NCI-H446 treated with DMSO at 0.1 percent for 48 hours (cell line): ENCODE measurements at places on chromosomes 6 and 20.
A peak's percentile ranks its signal among the peaks of the same experiment; 100 is the strongest.

DNA sequence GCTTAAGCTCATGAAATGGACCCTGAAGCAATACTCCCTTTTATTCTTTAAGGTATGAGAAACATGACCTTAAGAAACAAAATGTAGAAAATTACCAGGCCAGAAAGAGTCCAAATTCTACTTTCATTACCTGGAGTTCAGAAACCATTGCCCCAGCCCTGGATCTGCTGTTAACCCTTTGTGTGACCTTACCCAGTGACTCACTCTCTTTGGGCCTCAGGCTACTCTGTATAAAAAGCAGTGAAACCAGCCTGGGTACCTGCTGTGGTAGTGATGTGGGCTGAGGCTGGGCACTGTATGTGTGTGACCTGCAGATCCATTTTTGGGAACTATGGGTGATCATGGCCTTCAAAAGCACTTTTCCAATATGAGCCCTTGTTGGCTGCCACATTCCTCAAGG, 47.2 kb downstream of the SLC9A8 start:
- no peak for DNase-seq

- DNase-seq, result no peak
Observed at GRCh38 chr20:46228670-46229069, 79.6 kb downstream of the CDH22 start.

- DNase-seq, result no peak
Observed at GRCh38 chr6:38078671-38079070, 259.1 kb downstream of the ZFAND3 start.

DNA sequence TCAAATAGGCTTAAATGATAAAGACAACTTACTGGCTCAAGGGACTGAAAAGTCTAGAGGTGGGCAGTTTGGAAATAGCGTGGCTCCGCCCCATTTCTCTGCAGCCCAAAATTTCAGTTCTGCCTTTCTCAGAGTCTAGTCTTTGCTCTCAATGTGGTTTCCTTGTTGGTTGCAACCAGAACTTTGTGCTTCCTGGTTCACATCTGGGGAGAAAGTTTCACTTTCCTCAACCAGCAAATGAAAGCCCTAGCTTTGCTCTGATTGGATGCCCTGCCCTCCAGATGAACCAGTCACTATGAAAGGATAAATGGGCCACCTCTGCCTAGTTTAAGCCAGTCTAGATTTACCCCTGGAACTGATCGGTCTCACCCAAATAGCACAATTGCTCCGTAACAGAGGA, 14.9 kb downstream of the SYCP2L start:
- DNase-seq, result no peak

DNA sequence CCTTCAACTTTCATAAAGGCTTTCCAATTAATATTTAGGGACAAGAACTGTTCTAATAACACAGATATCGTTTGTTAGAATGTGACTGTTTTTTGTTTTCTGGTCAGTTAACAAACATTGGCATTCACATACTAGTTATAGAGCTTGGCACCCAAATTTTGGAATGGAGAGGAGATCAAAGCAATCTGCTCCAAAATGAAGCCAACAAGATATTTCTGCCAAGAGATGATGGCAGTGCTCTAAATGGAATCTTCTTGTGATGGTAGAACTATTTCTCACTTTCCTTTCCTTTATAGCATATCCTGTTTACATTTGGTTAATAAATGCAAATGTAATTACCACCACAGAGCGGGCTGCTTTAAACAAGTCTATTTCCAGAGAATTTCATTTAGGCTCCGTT, 208.3 kb upstream of the RIMS1 start:
- DNase-seq, result peak; percentile 68

- DNase-seq, result no peak
Observed at GRCh38 chr6:139534472-139535115, 160.1 kb upstream of the CITED2 start.

GRCh38 chr6:15588971-15589634, 73.7 kb downstream of the DTNBP1 start:
- DNase-seq, result no peak

DNA sequence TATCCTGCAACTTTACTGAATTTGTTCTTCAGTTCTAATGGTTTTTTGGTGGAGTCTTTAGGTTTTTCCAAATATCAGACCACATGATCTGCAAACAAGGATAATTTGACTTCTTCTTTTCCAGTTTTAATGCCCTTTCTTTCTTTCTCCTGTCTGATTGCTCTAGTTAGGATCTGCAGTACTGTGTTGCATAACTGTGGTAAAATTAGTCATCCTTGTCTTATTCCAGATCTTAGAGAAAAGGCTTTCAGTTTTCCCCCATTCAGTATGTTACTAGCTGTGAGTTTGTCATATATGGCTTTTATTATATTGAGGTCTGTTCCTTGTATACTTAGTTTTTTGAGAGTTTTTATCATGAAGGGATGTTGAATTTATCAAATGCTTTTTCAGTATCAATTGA, 4.3 kb downstream of the MICA start:
- no peak for DNase-seq

DNA sequence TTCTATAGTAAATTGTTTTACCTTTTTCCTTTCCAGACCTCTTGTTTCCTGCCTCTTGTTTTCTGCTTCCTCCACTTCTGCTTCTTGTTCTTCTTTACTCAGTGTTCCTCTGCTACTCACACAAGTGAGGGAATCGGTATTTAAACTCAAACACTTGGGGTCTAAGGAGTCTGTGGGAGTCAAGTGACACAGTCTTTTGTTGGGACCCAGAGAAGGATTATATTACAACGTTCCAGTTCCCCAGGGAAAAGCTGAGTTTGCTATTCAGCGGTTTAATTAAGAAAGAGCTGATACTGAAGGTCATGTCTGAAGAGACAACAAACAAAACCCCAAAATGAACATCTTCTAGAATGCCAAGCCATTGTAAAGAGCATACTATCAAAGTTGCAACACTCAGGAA, 107.8 kb upstream of the CITED2 start:
- no peak for DNase-seq

DNA sequence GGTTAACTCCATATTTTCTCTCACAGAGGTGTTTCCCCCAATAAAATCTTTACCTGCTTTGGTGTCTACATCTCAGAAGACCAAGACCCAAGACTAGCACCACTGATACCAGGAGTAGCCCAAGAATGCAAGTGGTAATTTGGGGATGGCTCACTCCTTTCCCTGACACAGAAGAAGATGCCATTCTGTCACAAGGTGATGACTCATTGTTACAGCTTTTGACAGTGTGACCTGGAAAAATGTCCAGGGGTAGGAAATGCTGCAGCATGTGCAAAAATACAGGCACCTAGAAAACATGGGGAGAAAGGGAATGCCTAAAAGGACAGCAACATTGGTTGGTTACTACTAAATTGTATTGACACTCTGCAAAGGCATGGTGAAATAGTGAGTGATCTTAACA, 254.0 kb upstream of the GJE1 start:
- DNase-seq, result no peak

DNA sequence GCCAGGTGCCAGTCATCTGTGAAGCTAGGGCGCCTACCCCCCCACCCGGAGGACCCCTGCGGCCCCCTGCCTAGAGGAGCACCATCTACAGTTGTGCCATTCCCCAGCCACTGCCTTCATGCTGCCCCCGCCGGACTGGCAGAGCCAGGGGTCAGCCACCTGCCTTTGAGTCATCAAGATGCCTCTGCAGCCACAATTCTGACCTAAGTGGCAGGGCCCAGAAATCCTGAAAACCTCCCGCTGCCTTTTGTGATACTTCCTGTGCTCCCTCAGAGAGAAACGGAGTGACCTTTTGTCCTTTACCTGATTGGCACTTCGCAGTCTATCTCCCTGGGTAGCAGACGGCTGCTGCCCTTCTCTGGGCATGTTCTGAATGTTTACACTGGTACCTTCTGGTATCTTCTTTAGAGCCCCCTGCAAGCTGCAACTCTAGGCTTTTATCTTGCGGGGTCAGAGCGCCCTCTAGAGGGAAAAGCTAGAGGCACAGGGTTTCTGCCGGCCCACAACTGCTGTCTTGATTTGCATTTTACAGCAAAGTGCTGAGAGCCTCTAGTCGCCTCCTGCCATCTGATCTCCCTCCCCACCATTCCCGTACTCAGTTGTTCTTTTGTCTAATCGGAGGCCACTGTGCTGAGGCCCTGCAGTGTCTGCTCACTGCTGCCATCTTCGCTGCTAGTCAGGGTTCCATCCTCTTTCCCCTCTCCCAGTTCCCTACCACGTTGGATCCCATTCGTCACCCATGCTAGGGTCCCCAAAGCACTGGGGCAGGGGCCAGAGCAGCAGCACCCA, 26.9 kb downstream of the SPATA2 start:
- peak; percentile 3 for DNase-seq

- no peak for DNase-seq
Observed at GRCh38 chr6:112253841-112254816, at the start of gene LAMA4. LAMA4 (minus strand) TSS chr6:112254567; CDS start chr6:112254150, 417 bp downstream.
